ENCODE measurements at places on chromosomes 4 and X. TPM values are rescaled to one million over a fixed set of nuclear protein-coding genes. Genes with fewer than 3 reads are reported as not detected.

DNA sequence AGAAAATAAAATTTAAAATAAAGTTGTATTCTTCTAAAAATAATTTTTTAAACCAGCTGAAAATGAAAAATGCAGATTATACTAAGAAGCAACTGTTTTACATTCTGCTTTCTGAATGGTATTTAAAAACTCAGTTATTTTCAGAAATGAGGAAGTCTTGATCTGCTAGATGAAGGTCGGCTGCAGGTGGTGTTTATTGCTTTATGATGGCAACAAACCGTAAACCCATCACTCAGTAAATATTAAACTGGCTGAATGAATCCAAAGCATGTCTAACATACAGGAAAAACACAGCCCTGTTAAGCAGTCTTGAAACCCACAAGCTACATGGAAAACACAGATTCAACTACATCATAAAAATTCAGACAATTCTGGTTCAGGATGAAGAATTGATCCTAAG, 29.3 kb downstream of the DYNLT3 start:
- DNase-seq: no peak

DNA sequence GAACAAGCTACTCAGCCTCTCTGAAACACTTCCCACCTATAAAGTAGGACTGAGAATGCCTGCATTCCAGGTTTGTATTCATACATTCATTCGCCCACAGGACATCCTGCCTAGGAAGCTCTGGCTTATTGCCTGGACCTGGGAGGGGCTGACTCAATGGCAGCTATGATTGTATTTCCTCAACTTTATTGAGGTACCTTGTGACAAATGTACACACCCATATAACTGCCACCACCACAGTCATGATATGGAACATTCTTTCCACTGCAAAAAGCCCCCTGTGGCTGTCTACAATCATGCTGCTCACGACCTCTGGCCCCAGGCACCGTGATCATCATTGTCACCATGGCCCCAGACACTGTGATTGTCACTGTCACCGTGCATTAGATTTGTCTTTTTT, 68.3 kb downstream of the ABLIM2 start:
- no peak for DNase-seq

DNA sequence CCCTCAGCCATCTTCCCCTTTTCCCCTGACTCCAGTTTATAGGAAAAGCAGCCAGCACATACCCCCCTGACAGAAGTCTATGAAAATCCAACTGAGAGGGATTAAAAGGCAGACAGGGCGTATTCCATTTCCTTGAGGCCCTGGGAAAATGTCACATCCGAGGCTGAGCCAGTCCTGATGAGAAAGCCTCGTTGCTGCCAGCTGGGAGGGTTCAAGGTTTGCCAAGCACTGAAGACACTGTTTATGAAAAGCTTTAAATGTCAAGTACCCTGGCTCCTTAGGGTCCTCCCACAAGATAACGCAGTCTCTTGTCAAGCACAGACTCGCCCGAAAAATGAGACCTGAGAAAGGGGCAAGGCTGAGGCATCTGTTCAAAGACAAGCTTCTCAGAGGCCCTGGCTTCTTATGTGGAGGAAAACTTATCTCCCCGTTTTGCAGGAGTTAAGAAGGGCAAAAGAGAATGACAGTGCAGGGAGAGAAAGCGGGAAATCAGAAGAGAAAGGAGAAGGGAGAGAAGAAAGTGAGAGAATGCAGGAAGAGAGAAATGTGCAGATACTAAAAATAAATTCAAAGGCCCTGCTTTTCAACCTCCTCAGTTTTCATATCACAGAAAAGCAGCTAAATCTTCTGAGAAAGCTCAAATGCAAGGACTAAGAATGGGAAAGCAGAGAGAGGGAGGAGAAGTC, 44.7 kb downstream of the SCD5 start:
- no peak for DNase-seq

Gene TCEAL5
- total RNA-seq: 5.3 TPM

Gene P2RY10
- total RNA-seq: not detected

DNA sequence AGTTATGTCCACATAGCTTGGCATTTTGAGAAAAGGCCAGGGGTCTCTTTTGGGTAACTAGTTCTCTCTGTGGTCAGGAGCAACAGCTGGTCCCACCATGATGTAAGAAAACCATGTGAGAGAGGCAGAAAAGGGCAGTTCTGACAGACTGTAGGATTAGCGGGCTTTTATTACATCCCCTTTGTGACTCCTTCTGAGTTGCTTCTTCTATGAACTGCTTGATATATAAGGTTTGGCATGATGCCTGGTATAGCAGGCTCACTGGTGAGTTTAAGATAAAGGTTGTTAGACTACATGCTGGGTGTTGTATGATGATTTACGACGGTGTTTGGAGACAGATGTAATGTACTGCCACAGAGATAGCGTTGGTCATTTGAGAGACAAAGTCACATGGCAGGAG, 2308.1 kb upstream of the AGA start:
- DNase-seq: no peak

DNA sequence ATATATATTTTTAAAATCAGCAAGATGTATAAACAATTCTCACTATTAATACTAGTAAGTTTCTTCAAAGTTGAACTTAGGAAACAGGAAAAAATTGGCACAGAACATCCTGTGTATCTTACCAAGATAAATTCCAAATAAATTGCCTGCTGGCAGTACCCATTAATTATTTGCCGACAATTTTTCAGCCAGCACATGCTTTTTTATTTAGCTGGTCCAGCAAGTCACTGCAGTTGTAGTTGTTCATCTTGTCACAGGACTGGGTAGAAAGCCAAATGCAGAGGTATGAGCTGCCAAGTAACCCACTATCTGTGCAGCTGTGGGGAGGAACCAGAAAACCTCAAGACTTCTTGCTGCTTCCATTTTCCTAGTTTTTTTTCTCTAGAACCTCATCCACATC, 113.4 kb downstream of the PACRGL start:
- DNase-seq: no peak

- no peak for DNase-seq
Measured at GRCh38 chr4:150308824-150309472, 230.7 kb downstream of the DCLK2 start.

- DNase-seq: no peak
Measured at GRCh38 chr4:115187136-115187535, 73.7 kb upstream of the NDST4 start.

Gene EIF1AX
- 131 TPM for total RNA-seq

DNA sequence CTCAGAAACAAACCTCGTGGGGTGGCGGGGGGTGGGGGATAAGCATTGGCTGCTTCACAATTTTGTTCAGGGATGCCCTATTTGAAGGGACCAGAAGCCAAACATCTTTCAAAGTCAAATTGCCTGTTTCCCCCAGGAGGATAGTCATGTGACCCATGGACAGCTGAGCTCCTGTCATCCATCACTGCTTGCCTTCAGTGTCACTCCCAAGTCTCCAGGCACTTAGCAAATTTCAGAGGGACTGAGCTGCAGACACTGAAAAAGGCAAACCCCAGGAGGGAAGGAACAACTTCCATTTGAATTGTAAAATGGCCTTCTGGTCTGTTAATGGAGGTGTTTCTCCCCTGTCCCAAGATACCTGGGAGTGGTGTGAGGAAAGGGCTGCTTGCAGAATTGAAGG, 73.4 kb downstream of the FRMPD3 start:
- no peak for DNase-seq

Gene FOXP3
- 0.39 TPM for total RNA-seq

DNA sequence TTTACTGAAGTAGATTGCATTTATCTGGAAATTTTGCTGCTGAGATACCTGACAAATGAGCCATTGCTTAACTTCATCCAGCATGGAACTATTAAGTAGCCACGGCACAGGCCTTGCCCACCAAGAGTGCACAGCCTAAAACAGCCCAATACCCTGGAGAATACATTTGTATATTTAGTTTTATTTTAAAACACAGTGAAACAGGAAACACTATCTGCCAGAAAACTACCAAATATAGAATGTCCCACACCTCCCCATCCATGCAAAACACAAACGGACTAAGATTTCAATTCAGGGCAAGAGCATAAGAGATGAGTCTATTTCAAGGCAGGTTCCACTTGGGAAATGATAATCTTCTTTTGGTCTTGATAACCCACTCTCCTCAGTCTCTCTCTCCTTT, 57.1 kb downstream of the MAML3 start:
- no peak for DNase-seq

DNA sequence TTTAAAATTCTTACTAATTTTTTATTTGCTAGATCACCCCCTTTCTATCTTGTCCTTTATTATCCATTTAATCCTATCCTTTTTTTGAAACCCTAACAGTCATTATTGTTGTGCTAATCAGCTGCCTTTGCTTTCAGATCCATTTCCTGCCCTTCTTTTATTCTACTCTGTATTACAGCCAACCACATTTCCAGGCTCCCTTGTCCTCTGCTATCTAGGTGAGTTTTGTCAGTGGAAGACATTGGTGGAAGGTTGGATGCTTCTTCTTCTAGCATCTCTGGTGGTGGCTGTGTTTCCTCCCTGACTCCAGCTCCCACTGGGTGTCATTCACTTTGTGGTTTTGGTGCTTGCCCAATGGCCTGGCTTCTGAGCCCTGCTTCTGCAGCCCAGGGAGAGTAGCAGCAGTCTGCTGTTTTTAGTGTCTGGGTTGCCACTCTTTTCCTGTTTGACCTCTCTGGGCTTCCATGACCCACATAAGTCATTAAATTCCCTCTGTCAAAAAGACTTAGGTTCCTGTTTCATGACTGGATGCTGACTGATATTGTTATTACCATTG, 225.2 kb upstream of the PGRMC2 start:
- DNase-seq: no peak

GRCh38 chrX:32987142-32987541, 224.2 kb downstream of the DMD start:
- DNase-seq: peak; percentile 17

Gene FABP2
- total RNA-seq: not detected

Gene HPGD
- total RNA-seq: 3.6 TPM

DNA sequence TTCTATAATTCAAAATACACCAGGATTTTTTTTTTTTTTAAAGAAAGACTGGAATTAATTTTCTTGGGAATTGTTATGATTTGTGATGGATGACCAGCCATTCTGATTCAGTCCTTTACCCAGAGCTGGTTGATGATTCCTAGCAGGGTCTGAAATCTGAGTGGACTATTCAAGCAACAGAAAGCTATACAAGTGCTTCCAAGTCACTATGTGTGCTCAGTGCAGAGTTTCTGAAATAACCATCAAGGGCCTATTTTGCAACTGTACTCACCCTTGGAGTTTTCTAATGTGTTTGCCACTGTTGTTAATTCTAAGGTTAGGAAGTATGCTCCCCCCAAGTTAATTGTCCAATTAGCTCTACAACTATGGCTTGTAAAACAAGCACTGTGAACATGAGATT, 137.7 kb upstream of the RAPGEF2 start:
- DNase-seq: no peak

- DNase-seq: no peak
Measured at GRCh38 chr4:120616-121015, 3.7 kb upstream of the ZNF718 start.

DNA sequence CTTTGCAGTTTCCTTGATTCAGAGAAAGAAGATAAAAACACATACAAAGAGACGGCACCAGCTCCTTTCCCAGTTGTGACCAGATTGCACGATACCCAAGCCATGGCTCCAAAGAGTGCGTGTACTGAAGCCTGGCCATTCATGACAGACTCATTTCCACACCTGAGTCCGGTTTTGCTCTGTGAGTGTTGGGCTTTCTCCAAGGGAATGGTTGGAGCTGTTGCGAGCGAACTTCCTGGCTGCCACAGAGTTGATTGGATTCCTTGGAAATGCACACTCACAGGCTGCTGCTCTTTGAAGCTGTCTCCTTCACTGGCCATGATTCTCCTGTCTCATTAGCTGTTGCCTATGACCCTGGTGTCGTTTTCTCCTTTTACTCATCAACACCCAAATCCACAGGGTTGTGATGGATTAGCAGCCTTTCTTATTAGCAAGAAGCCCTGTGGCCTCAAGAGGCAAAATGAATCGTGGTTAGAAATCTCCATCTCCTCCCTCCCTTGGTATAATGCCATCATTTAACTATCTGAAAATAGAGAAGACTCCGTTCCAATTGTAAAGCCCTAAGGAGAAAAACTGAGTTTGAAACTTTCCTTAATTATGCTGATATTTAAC, 43.9 kb upstream of the BBS12 start:
- no peak for DNase-seq

DNA sequence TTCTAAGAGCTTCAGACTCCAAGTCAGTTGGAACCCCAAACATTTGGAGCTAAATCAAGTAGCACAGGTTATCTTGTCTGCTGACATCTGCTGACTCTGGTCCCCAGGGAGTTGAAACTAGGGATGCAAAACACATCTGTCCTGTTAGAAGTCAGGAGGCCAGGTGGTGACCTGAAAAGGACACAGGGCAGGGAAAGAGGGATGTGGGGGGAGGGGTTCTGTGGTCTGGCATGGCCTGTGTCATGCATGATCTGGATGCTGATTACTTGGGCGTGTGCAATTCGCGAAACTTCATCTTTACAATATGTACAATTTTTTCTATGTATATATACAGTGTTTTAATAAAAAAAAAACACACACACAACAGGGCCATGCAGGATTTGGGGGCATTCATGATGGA, 55.3 kb downstream of the FHDC1 start:
- DNase-seq: no peak

DNA sequence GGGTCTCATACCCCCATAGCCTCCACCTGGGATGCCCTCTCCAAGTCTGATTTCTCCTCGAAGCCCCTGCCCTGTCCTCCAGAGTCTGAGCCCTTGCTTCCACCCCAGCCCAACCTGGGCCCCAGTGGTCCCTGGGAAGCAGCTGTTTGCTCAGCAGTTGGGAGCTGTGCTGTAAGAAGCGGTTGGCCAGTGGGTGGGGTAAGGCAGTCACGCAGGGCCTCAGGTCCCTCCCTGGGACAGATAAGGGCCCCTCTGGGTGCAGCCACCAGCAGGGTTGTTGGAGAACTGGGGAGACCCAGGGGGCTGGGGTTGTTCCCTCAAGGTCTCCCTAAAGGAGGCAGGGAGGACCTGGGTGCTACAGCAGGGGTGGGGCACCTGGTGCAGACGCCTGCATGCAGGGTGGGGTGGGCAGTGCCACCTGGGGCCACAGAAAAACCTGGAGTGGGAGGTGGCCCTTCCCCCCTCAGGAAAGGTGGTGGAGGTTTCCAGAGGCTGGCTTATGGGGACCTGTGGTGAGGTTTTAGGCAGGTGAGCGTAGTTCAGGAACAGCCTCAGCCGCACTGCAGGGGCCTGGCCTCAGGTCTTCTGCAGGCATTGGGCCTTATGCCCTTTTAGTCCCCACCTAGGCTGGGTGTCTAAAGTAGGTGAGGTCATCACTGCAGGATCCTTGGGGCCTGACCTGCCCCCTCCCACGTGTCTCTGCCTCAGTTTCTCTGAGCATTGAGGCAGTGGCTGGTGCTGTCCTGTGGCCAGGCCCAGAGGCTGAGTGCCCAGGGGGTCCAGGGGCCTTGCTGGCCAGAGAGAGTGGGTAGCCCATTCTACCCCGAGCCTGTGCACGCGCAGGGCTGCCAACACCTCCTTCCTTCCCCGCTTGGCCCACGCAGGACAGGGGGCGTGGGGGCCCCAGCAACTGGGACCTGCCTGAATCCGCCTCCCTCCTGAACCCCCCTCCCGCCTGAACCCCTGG, 3.1 kb upstream of the SLC26A1 start:
- DNase-seq: no peak

Data from WTC11 (cell line).